ENCODE measurements at places on chromosomes 6 and 20.
A peak's percentile ranks its signal among the peaks of the same experiment; 100 is the strongest.

GRCh38 chr6:140537834-140538705 lies 1163.6 kb upstream of the CITED2 start:
- DNase-seq: no peak

DNA sequence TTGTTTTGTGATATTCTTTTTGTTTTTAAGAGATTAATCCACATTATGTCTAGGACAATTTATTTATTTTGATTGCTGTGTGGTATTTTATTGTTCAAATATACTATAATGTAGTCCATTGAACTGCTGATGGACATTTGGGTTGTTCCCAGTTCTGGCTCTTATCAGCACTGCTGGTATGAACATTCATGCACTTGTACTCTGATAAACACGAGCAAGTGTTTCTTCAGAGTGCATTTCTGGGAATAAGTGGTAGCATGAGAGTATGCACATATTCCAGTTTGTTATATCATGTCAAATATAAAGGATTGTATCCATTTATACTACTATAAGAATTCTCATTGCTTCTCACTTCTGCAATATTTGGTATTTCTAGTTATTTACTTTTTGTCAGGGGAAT lies 7.1 kb downstream of the CALHM6 start:
- DNase-seq: no peak

GRCh38 chr6:125670568-125670967 lies 78.9 kb upstream of the HEY2 start:
- no peak for DNase-seq

- peak; percentile 5 for DNase-seq
Measured at GRCh38 chr6:100257793-100258395, 206.8 kb downstream of the SIM1 start.

DNA sequence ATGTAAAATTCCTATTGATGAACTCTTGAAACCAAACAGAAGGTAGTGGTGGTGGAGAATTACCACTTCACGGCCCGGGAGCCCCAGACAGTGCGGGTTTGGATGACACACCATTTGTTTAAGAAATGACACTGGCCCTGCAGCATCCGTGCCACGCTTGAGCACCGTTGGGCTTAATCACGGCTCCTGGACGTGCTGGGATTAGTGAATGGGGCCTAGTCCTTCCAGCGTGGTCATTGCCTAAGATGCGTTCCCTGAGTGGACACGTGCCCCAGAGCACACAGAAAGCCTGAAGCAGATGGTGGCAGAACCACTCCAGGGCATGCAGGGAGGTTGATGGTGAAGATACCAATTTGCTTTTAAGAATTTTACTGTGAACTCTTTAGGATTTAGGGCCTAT lies 14.5 kb downstream of the STX16 start:
- DNase-seq: no peak

DNA sequence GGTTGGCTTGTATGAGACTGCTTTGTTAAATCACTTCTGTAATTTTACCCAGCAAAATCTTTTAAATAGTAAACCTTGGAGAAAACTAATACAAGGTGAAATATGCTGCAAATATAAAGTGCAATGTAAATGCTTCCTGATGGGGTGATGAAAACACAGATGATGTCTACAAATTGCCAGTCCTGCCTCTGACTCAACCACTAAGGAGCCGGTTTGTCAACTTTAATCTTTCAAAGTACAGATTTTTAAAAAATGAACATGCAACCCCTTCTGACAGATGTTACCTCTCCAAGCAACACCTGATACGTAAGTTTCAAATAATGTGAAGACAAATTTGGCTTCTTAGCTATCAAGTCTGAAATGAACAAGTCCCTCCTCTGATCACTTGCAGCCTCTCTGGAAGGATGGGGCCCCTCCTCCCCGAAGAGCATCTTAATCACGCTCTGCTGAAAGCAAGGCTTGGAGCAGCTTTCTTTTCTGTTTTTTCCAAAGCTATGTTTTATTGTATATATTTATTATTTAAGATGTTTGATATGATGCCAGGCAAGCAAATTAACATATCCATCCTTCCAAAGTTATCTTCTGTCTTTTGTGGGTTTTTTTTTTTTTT lies 196.0 kb downstream of the MYLK4 start:
- no peak for DNase-seq

DNA sequence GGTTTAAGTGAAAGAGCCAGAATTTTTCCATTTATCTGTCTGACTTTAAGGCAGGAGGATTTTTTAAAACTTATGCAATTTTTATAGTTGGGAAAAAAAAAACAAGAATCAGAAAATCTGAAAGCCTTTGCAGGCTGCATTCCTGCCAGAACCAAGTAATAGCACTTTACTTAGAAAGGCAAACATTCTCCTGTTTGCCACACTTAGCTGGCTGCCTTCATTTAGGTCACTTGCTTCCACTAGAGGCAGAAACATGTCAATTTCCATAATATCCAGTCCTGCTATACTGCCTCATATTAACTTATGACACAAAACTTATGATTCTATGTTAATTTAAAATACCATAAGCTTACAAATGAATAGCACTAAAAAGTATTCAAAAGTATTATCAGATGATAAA lies 425.8 kb downstream of the FRK start:
- DNase-seq: no peak

- DNase-seq: no peak
Measured at GRCh38 chr6:160010067-160010466, 41.2 kb downstream of the IGF2R start.

GRCh38 chr6:4599924-4600323 lies 176.3 kb upstream of the CDYL start:
- DNase-seq: no peak

DNA sequence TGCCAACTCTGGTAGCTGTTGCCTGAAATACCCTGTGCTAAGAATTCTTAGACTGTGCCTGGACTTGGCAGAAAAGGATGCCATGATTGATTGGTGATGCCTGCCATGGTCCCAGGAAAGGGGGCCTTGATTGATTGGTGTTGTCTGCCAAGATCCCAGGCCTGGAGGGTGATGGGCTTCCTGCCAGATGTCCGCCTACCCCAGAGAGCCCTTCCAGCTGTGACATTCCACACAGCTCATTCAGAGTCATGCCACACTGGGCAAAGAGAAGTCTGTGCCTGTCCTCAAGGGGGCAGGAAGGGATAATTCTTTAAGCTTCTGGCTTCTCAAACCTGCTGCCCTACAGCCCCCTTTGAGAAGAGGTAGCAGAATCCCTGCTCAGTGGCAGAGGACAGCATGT lies 24.6 kb downstream of the RIMS4 start:
- no peak for DNase-seq

DNA sequence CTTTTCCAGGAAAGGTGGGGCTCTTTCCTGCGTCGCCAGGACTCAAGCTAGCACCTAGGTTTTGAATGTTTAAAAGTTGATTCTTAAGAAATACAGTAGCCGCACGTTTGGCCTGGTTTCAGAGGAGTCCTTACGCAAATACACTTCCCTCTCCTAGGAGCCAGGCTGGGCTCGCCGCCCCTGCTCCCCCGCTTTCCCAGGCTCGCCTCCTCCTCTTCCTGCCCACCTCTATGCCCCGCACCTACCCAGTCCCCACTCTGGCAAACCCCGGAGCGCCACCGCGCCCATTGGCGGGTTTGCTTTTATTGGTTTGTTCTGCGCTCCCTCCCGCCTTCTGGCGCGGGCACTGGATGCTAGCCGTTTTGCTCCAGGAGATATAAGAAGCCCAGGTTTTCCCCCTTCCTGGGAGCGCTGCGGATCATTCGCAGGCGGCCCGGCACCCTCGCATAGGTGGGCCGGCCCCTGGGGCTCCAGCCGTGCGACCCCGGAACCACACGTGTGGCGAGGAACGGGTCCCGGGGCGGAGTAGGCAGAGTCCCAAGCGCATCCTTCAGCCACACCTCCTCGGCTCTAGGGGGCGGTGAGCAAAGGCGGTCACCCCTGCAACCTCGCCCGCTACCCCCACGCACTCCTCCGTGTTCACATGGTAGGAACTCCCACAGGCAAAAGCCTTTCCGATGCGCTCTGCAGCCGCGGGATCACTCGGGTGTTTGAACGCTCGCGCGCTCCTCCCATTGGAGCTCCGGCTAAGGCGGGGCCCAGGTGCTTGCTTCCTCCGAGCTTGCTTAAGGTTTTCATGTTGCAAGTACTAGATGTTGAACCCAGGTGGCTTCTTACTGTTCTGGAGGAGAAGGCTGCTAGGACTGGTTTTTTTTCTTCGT lies 119.0 kb downstream of the RTN4IP1 start:
- peak; percentile 75 for DNase-seq

DNA sequence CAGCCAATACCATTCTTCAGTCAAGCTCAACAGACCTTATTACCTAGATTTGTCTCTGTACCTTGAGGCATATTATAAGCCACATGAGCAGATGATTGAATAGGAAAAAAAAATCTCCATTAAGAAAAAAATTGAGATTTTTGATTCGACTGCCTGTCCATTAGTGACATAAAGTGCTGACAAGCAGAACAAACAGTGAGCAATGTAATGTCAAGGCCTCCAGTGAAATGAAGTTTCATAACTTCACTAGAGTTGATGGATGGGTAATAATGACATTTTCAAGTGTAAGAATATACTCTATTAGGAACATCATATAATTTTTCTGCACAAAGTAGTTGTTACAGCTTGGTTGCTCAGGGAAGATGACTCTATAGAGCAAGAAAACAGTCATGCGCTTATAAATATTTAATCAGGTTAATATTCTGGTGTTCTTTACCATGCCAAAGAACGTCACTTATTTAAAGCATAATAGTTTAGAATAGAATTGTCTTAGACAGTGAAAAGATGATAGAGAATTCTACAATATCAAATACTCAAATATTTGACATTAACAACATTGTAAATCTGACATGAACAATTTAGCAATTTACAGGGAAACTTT lies 783.7 kb downstream of the EPHA7 start:
- DNase-seq: no peak

DNA sequence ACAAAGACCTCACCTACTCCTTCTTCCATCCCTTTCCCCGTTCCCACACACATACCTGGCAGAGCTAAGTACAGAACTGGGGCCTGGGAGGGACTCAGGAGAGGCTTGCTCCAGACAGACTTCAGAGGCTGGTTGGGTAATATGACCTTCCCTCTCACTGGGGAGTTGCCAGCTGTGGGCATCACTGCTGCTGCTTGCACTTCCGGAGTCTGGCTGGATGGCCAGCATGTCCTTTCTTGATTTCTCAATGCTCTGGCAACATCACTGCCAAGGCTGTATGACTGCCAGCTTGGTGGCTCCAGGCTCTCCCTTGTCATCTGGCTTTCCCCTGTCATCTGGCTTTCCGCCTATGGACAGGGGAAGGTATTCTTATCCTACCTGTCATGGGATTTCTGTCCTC lies 47.8 kb downstream of the CDH22 start:
- no peak for DNase-seq

DNA sequence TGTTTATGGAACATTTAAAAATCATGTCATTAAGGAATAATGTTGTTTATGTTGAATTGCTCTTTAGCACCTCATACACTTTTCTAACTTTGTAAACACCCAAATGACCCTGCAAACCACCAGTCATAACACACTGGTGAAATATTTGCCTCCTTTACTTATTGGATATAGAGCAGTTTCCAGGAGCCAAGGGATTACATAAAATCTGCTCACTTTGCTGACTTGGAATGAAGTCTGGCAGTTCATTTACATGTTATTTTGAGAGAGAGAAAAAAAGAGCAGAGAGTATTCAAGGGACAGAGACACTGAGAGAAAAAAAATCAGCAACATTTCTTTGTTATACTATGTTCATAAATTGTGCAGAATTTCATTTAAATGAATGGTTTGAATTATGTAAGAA lies 46.6 kb upstream of the DEFB112 start:
- DNase-seq: no peak

DNA sequence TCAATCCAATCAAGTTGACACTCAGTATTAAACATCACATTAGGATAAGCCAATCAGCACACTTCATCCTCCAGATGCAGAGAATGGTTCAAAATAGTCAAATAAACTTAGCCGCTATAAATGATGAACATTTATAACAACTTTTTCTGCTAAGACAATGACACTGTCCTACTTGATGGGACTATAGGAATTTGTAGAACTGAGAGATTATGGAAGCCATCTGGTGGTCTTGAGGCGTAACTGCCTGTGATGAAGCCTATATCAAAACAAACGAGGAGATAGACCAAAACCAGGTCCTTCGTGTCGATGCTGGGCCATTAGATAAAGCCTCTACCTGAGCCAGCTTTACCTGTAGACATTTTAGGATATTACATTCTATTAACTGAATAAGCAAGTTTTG lies 631.1 kb downstream of the COL12A1 start:
- no peak for DNase-seq

- peak; percentile 95 for DNase-seq
Measured at GRCh38 chr20:36460648-36461599, 80.4 kb upstream of the MYL9 start.

GRCh38 chr6:119310486-119311036 lies 39.0 kb downstream of the MAN1A1 start:
- no peak for DNase-seq

DNA sequence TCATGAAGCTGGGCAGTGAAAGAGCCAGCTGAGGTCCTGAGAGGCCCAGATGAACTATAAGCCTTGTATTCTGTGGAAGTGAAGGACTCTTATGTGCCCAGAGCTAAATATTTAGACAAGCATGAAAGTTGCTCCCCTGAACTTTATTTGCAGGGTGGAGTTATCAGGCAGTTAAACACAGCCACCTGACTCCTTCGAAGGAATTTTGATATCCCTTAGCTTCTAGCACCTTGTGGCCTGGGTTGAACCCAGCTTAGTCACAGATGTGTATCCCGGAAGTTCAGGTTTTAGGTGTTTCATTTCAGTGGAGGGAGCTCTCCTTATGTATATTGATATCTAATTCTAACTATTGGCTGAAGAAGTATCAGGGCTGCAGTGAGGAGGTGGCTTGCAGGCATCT lies 20.4 kb downstream of the NR2E1 start:
- DNase-seq: no peak

DNA sequence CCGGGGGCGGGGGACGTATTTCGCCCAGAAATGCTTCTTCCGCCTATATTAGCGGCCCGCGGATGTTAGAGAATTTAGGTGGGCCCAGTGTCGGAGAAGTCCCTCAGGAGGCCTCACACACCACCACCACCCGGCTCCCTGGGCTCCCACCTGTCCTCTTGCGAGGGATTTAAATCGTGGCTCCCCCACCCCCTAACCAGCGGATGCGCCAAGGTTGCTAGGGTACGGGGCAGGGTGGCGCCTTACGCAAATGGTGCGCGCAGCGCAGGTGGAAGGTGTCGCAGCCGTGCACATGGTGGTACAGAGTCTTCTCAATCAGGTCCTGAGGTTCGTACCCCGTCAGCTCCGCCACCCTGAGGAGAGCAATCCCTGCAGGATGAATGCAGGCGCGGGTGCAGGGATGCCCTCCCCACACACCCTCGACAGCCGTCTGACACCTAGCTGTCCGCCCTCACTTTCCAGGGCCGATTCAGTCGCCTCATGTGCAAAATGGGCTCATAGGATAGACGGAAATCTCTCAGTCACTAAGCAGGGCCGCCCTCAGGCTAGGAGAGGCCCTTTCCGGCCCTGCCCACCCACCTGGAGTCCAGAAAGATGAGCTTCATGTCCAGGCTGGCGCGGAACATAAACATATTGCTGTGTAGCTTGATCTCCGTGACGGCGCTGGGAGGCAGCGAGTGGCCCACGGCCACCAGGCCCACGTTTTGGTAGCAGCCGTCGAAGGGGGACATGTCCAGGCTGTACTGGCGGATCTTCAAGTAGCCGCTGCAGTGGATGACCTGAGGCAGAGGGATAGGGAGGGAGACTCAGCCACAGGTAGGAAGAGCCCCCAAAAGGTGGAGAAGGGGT lies 16.6 kb downstream of the SIM1 start:
- DNase-seq: no peak

All from GM13977 (cell line).